HepG2 (cell line): ENCODE measurements at places on chromosomes 7 and 10.

- DNase-seq, result no peak
These were observed 184.7 kb upstream of the SH2B2 start for GRCh38 chr7:102101926-102102325.

GRCh38 chr10:50993771-50994251 is 80.5 kb upstream of the PRKG1 start:
- DNase-seq, result no peak

DNA sequence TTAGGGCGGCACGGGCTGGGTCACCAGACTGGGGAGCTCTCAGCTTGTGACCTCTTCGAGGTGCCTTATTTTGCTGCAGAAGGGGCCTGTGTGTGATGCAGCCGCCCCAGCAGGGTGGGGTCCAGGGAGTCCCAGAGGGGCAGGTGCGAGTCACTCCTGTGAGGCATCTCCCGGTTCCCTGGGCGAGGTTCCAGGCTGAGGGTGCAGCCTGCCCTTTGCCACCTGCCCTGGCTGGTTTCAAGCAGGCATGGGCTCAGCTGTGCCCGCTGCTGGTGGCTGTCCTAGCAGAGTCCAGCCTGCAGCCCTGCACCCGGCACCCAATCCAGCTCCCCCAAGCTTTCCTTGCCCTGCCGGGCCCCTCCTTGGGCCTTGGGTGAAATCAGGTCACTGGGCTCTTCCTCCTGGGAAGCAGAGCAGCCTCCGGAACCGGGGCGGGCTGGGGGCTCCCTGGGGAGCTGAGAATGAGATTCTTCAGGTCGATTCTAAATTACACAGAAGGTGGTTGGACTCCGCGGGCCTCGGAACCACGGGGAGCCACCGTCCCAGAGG is 64.8 kb downstream of the PWWP2B start:
- no peak for DNase-seq

DNA sequence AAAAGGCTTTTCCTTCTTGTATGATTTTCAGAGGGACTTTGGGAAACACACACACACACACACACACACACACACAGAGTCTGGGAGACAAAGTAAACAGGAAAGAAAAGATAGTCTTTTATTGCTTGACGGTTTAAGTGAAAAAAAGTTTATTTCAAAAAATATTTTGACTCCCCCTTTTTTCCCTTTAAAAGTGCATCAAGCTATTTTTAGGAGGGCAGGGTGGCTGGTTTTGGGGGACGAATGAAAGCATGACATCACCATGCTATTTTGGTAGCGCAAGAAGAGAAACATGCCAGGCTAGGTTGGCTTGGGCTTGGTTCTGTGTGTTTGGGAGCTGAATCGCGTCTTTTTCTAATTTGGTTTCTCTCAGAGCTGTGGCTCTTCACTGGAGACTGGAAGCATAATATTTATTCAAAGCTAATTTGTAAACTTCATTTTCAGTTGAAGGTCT is 129.2 kb downstream of the BAMBI start:
- no peak for DNase-seq

GRCh38 chr10:27490807-27491206 is 13.3 kb upstream of the RAB18 start:
- no peak for DNase-seq

DNA sequence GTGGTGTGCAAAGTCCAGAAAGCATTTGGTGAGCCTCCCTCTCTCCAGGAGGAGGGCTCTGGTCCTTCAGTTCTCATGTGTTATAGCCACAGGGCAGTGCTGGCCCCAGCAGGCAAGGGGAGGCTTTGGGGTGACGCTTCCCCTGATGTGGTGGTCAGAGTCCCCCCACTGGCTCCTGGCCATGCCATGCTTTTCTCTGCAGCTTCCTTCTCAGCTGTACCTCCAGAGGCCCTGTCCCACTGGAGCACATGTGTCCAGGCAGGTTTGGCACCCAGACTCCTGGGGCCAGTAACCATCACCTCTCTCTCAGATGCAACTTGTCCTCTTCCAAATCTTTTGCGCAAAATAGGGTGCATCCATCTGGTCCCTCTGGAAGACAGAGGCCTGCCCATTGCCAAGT is 233.0 kb upstream of the ZNF32 start:
- no peak for DNase-seq

DNA sequence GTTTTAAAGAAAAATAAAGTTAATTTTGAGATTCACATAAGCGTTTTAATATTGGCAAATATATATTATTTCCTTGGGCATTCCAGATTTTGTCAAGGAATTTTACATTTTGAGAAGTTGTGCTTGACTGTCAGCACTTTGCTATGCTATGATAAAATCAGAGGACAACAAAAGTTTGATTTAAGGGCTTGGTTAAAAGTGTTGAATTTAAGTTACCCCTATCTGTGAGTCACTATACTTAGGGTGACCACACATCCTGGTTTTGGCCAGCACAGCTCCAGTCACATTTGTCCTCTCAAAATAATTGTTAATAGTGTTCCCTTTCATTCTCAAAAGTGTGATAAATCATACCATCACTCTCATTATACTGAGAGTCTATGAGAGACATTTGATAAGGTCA is 34.2 kb upstream of the ANK3 start:
- DNase-seq, result no peak

- DNase-seq, result no peak
These were observed 4.3 kb downstream of the ZSWIM8 start for GRCh38 chr10:73789659-73790055.

DNA sequence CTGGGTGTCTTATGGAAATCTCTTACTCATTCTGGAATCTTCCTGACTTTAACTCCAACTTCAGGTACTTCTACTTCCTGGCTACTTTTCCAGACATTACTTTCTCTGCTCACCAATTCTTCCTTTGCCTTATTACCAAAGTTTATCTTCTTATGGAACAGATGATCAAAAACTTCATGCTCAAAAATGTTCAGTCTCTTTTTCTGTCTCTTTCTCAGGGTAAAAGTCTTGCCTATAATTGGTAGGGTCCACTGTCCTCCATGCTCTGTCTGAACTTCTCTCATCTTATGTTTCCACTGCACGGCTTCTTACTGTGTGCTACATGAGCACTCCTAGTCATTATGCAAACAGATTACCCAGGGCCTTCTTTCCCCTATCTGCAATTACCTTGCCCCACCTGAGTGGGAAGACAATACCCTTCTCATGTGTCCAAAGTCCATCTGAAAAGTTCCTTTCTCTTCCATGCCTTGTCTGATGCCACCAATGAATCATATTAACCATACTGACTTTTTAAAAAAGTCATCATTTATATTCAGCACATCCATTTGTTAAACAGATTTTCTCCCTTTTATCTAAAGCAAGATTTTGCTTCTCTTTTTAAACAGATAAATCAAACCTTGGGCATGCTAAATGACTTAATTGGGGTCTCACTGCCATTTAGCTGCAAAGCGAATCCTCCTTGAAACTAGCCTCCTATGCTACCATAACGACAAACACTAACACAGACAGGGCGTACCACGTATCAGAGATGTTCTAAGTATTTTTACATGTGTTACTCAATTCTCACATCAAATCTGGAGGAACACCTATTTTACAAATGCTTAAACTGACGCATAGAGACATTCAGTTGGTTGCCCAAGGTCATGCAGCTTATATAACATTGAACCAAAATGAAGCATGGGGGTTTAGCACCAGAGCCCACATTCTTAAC is 48.8 kb downstream of the SEMA3C start:
- DNase-seq, result peak; percentile 36

- no peak for DNase-seq
These were observed 5.6 kb downstream of the GPR15LG start for GRCh38 chr10:84179059-84179710.

GRCh38 chr7:156090988-156091387 is 278.7 kb upstream of the SHH start:
- no peak for DNase-seq

DNA sequence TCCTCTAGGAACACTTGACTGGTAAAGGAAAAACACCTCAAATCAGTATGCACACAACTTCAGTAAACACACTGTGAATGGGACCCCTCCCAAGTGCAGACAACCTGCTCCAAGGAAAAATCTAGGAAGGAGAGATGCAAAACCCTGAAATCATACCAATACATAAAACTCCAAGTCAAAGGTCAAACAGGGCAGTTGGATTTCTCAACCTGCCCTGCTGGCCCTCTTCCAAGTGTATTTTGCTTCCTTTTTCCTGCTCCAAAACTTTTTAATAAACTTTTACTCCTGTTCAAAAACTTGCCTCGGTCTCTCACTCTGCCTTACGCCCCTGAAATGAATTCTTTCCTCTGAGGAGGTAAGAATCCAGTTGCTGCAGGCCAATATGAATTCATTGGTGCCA is 665.1 kb downstream of the SORCS1 start:
- DNase-seq, result no peak

GRCh38 chr10:71289421-71290130 is 29.5 kb upstream of the SLC29A3 start:
- no peak for DNase-seq
